ENCODE measurements at places on chromosomes 13 and 19.

GRCh38 chr19:53879140-53880081, 2.6 kb upstream of the PRKCG start:
- peak; percentile 98 for DNase-seq

- no peak for DNase-seq
Measured at GRCh38 chr13:43494206-43494605, 292.6 kb downstream of the ENOX1 start.

DNA sequence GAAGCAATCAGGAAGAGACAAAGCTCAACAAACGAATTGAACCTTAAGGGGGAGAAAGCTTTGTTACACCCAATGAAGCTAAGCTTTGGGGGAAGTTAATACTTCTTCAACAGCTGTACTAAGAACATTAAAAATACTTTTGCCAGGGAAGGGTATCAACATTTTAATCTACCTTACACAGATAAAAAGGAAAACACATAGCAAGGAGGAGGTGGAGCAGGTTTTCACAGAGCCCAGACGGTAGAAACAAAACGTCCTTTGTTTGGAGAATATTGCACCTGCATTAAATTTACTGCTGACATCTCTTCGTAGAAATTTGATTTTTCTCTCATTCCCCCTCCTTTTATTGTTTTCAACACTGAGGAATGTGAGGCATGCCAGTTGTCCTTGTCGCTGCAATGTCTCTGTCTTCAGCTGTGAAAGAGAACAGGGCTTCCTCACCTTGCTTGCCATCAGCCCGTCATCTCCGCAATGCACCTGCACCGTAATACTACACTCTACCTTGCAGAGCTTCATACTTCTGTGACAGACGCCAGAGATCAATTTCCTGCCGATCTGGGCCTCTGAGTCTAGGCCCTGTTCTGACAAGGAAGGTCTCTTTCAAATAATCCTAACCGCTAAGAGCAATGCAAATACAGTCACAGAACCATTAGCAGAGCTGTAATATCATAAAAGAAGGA, 270.8 kb downstream of the SPRY2 start:
- DNase-seq, result no peak

GRCh38 chr13:44652962-44653660, 77.0 kb upstream of the TSC22D1 start:
- no peak for DNase-seq

DNA sequence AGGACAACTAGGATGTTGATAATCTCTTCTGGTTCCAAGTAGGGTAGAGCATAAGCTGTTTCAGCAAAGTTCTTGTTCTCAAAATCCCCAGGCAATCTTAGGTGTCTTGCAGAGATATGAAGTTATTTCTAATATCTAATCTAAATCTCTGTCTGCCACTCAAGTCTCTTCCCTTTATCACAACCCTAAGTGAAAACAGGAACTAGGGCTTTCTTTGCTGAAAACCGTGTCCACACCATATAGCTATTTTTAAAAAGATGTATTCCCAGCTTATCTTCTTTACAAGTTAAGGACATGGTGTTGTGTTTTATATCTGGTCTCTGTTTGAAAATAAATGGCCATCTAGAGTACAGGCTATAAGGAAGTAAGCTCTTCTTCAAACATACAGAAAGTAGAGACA, 11.3 kb upstream of the RNASEH2B start:
- no peak for DNase-seq

DNA sequence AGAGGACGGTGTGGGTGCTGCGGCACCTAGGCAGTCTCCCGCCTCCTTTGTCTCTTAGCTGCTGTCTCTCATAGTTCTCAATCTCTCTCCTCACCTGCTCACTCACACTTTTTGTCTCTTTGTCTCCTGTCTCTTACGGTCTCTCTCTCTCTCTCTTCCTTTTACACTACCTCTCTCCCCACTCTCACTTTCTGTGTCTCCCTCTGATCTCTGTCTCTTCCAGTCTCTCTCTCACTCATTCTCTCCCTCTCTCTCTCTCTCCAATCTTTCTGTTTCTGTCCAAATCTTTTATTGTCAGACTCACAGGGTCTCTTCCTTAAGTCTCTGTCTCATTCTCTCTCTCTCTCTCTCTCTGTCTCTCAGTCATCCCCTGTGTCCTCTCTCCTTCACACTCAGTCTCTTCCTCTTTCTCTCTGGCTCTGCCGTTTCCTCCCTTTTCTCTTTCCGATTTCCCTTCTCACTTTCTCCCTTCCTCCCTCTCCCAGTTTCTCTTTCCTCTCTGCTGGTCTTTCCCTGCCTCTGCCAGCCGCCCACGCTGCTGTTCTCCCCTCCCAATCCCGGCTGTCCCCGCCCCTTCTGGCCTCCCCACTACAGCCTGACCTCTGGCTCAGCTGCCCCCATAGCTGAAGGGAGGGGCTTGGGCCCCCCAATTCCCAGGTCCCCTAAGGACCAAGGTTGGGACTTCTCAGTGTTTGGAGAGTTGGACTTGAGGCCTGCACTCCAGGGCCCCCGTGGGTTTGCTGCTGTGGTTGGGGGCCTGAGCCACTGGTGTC, at the start of gene PLEKHA4:
Gene PLEKHA4 (minus strand): TSS at position 504 of the 773 bp plus-strand sequence. CDS start 997 bp downstream, outside the sequence.
- peak; percentile 91 for DNase-seq

- DNase-seq, result peak; percentile 75
Measured at GRCh38 chr13:110808138-110808537, 94.6 kb downstream of the ING1 start.

DNA sequence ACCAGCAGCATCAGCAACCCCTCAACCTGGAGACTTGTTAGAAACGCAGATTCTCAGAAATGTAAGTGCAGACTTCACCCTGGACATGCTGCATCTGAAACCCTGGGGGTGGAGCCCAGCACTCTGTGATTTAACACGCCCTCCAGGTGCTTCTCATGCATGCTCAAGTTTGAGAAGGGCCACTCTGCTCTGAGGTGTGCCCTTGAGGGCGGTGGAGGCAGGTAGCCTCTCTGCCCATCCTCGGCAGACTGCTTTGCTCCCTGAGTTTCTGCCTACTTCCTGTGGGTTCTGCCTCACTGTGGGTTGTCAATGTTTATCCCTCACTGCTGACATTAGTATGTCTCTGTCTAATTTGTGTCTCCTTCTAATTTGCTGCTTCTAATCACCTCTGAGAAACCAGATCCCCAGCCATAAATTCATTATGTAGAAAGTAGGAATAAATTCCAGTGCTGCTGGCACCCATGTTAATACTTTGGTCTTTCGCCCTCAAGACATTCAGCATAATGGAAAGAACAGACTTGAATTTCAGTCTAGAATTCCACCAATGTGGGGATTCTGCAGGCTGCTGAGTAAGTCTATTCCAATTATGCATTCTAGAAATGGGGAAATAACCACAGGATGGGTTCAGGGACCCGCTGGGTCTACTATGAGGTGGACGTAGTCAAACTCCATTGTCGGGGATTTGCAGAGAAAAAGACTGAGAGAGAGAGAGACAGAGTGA, 51.3 kb upstream of the CYSLTR2 start:
- no peak for DNase-seq

DNA sequence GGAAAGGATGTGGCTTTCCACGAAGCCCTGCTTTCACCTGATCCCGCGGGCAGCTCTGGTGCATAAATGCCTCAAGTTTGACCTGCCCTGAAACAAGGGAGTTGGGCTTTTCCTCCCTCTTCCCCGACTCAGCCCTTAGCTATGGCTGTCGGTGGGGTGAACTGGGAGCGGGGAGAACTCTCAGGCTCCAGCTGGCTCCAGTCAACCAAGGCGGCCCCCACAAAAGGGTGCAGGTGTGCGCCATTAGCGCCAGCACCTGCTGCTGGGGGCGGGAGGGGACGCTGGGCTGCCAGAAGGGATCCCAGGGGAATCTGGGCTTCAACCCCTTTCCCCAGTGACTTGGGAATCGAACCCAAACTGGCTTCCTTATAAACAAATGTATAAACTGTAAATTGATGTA, 7.1 kb upstream of the DHRS12 start:
- no peak for DNase-seq

- no peak for DNase-seq
Measured at GRCh38 chr19:15583346-15583745, 31.7 kb upstream of the CYP4F8 start.

GRCh38 chr19:41495589-41495988, 52.6 kb downstream of the ERICH4 start:
- no peak for DNase-seq

DNA sequence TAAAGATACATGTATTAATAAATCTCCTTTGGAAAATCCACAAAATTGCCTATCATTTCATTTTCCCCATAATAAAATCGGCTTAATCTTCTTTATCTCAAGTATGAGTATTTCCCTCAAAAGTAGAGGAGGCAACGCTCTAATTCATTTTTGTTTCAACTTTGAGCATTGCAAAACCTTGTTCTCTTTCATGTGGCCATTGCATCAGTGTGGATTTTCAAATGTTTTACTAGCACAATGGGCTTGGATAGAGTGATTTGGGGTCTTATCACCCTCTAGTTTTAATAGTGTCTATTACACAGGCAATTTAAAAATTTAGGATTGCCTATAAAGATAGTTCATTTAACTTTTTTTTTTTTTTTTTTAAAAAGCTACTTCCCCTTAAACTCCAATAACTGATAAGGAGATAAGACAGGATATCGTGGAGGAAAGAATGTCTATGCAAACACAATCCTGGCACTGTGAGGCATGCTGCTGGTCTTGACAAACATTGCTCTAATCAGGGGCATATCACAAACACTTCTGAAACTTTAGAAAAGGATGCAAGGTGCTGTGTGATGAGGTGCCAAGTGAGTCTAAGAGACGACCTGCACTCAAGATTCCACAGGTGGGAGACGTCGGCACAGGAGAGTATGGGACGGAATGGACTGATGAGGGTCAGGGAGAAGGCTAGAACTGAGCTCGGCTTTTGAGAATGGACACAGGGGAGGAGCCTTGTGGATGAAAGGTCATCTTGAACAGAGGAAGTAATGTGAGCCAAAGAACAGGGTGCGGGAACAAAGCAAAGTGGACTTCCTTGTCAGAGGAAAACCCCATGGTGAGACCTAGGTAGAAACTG, 199.7 kb downstream of the IRS2 start:
- DNase-seq, result no peak

- peak; percentile 54 for DNase-seq
Measured at GRCh38 chr13:98843482-98843877, 91.0 kb upstream of the SLC15A1 start.

DNA sequence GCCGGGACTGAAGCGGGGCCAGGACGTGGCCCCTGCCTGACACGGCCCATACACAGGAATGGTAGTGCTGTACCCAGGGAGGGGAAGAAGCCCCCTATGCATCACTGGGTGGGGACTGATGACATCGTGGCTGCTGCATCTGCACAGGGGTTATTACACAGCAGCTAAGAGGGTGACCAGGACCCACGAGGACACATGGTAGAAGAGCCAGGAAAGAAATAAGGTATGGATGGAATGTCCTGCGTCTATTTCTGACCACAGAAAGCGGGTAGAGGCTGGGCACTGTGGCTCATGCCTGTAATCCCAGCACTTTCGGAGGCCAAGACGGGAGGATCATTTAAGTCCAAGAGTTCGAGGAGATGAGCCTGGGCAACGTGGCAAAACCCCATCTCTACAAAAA, 24.1 kb downstream of the DCAF15 start:
- DNase-seq, result no peak

- DNase-seq, result peak; percentile 92
Measured at GRCh38 chr19:46975925-46976782, 43.5 kb upstream of the NPAS1 start.

GRCh38 chr19:5563935-5564612, 3.7 kb downstream of the TINCR start:
- DNase-seq, result no peak

DNA sequence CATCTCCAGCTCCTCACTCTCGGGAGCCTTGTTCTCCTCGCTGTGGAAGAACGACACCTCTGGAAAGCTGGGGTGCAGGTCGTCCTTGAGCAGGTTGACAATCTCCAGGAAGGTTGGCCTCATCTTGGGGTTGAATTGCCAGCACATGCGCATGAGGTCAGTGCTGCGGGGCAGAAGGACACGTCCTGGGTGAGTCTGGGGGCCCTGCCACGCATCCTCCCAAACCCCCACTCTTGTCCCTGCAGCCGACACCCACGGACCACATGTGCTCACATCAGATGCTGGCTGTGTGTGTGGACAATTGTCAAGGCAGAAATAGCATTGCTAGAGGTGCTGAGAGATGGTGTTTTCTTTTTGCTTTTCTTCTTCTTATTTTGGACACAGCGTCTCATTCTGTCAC, 47.7 kb downstream of the ZNF557 start:
- no peak for DNase-seq

DNA sequence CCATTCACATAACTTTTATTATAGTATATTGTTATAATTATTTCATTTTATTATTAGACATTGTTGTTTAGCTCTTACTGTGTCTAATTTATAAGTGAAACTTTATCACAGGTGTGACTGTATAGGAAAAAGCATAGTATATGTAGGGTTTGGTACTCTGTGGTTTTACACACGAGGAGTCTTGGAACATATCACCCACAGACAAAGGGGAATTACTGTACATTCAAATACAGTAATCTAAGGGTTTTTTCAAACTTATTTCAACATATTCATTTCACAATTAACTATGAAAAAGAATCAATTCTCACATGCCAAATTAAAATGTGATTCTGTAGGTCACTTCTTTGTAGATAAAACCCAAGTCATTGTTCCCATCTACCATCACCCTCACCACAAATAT, 46.0 kb downstream of the RBM26 start:
- DNase-seq, result no peak

DNA sequence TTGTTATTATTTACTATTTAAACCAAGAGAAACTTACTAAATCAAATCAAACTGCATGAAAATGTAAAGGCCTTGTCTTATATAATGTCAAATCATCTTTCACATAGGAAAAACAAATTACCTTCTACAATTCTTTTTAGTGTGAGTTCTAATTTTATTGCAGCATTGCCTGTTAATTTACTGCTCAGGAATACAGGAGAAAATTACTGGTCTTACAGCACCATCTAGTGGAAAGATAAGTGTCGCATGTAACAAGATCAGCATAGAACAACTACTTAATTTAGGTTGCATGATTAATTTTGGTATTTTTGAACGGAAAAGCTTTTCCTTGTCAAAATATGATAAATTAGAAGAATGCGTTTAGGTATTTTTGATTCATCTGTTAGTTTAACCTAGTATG, 502.7 kb downstream of the UQCRFS1 start:
- DNase-seq, result peak; percentile 68

DNA sequence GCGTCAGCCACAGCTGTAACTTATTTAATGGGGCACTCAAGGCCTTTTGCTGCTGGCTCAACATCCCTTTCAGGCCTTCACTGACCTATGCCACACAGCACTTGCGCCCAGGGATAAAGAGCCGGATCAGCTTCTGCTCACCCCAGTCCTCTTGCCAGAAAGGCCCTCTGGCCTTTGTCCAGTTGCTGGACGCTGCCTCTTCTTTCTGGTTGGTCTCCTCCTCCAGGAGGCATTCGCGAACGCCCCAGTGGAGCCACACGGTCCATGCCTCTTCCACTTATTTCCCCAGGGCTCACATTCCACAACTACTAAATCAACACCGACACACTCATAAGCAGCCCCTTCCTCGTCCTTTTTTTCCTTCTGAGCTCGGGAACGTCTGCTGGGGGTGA, 3.7 kb upstream of the ZNF329 start:
- peak; percentile 73 for DNase-seq

DNA sequence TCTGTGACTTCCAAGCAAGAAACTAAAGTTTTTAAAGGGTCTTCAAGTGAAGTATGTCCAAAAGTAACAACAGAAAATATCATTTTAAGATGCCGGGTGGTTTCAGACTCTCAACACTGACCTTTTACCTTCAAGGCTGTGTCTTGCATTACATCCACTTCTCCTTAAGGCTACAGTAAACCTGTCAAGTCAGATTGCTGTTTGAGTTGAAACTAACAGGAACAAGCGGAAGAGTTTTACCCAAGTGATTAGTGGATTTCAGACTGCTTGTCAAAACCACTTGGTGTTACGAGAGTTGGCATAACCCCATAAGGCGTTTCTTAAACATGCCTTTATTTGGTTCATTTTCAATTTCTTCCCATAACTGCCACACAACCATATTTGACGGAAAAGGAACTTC, 283.1 kb downstream of the DCT start:
- DNase-seq, result no peak

- no peak for DNase-seq
Measured at GRCh38 chr13:23621316-23621645, 51.1 kb downstream of the TNFRSF19 start.

All from muscle of leg (tissue), 16 donors.